CD4-positive, alpha-beta T cell treated with Interleukin-10 for 1 hour (primary cell): ENCODE measurements at places on chromosomes 5 and 9.

DNA sequence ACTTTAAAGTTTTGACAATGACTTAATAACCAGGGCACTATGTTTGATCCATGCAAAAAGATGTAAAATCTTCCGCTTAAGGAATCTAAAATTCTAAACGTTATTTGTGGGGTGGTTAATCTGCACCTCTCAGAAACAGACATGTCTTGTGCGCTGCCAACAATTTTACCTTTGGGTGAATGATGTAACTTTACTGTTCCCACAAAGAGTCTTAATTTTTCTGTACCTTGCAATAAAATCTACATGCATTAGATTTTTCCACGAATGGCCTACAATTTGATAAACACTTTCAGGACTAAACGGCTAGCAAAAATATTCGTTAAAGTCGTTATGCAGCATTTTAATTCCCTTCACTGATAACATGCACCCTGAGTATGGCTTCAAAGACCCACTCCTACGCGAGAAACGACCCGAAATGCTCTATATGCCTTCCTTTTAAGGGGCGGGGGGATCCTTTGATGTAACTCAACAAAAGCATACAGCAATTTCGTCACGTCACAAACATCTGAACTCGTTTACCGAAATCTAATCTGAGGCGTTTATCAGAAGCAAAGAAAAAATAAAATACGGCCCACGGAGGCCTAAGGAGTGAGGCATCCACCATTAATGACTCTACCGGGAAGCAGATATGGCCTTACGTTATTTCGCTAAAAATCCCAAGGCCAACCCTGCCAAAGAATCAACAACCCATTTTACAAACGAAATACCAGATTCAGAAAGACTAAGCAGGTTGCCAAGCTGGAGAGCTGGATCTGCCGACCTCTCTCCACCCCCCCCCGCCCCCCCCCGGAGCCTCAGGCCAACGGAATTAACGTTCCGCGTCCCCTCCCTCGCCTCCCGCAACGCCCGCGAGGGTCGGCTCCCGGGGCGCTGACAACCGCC, 621 bp downstream of the AK6 start:
- peak; percentile 57 for DNase-seq

- DNase-seq = no peak
Observed at GRCh38 chr9:88926781-88927505, 64.3 kb upstream of the S1PR3 start.

DNA sequence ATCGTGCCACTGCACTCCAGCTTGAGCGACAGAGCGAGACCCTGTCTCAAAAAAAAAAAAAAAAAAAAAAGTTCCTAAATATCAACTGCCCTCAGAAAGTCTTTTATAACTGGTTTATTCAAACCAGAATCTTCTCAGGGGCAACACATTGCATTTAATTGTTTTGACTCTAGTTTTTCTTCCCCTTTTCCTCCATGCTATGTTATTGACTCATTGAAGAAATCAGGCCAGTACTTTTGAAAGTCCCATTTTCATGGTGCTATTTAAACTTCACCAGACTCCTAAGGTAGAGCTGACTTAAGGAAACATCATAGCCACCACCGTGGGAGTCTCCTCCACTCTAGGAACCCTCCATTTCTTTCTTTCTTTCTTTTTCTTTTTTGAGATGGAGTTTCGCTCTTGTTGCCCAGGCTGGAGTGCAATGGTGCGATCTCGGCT, 83.1 kb upstream of the IL6ST start:
- no peak for DNase-seq

- DNase-seq = no peak
Observed at GRCh38 chr9:30774326-30774725, 1610.1 kb upstream of the ACO1 start.

- DNase-seq = no peak
Observed at GRCh38 chr5:74971947-74972460, 80.4 kb downstream of the GCNT4 start.

DNA sequence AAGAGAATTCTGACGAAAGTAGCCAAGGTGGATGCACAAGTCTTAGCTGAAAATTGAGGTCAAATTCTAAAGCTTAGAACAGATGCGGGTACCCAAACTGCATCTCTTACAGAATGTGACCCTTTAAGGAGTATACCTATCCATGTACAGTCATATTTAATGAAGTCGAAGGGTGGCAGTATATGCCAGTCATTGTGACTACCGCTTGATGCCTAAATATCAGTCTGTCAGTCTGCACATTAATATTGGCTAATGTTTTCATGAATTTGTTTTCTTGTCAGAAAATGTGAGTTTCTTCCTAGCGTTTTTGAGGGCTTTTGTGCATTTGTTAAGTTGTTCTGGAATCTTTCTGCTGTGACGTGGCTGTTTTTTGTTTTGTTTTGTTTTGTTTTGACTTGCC, 264.5 kb upstream of the ELAVL2 start:
- DNase-seq = no peak

DNA sequence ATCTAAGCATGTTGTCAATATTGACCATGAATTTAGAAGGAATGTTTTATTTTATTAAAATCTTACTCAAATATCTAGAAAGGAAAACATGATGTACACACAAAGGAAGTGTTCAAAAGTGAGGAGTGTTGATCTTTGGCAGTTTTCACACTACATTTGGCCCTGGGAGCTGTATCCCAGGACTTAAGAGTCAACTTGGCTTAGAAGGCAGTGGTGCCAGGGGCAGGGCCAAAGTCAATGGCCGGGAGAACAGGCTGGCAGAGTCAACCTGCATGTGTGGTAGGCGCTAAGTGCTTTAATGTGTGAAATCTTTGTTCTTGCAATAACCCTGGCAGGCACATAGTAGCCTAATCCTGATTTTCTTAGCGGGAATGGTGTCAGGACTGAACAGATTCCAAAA, 228.4 kb downstream of the TENT4A start:
- no peak for DNase-seq

DNA sequence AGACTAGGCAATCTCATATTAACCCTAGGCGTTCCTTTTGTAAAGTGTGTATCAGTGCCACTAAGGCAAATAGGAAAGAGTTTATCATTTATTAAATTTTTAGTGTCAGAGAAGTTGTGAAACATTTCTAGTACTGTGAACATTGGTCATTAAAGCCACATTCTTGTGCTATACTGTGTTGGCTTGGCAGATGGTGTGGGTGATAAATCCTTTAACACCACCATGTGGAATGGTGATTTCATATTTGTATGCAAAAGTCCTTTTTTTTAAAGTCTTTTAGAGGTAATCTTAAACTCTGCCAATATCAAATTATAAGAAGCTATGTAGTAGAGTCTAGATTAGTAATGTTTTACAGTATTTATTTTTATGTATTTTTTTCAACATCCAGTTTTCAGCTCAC, 18.1 kb downstream of the SLC12A2 start:
- DNase-seq = no peak
